Activated CD4-positive, alpha-beta T cell treated with anti-CD3 and anti-CD28 coated beads for 48 hours (primary cell): ENCODE measurements at places on chromosomes 16 and 17.

DNA sequence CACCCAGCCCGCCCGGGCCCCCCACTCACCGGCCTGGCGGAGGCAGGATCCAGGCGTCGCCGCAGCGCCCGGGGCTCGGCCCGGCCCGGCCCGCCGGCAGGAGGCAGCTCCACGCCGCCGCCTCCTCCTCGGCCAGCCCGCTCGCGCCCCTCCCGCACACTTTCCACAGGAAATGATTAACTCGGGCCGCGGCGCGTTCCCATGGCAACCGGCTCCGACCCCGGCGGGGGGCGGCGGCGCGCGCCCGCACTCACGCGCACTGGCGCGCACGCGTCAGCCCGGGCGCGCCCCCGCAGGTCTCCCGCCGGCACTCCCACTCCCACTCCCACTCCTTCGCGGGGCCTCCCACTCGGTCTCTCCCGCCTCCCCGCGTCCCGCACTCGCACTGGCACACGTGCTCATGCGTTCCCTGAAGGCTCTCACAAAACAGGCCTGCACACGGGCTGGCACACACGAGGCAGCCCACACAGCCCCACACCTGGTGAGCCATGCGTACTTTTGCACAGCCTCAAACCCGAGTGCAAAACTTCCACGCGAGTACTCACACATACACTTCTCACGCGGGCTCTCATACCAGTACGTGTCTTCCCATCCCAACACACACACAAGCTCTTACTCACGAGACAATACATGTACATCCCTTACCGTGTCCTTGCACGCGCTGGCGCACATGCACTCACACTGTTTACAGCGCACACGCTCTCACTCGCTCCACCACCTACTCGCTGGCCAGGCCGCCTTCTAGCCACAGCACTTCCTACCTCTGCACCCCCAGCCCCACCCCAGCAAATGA, at the start of gene KIFC3:
Gene KIFC3, minus strand, starts transcription at position 151 of the 793 bp plus-strand sequence. CDS start 4,248 bp downstream, outside the sequence.
- DNase-seq, result peak; percentile 76

- no peak for DNase-seq
Measured at GRCh38 chr17:61619493-61619892, 28.5 kb upstream of the NACA2 start.

GRCh38 chr17:81063106-81064093, 28.4 kb downstream of the BAIAP2 start:
- DNase-seq, result no peak

DNA sequence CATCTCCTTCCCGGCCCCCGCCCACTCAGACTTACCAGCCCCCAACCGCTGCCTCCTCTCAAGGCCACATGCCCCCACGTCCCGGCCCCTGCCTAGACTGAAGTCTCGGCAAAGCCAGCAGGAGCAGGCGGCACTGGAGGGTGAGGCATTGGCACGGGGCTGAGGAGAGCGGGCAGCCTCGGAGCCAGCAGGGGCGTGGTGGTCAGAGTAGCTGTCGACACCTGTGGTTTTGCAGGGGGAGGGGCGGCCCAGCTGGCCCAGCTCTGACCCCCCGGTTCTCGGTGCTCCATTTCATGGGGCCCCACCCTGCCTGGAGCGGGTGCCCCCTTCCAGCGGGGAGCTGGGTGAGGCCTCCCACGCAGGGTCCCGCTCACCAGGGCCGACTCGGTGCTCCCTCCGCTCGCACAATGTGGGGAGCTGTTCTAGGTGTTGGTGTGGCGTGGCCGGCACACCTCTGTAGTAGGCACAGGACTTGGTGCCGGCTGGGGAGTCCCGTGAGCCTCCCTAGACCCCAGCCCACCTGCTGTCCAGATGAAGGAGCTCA, 4.7 kb downstream of the CDH15 start:
- no peak for DNase-seq

GRCh38 chr17:3960764-3961163, 3.5 kb downstream of the ATP2A3 start:
- no peak for DNase-seq

- DNase-seq, result peak; percentile 34
Measured at GRCh38 chr16:11796227-11797165, 562 bp downstream of the ZC3H7A start.

GRCh38 chr16:21336231-21336630, 58.1 kb upstream of the CRYM start:
- DNase-seq, result no peak

- no peak for DNase-seq
Measured at GRCh38 chr16:13042291-13042685, 140.9 kb downstream of the SHISA9 start.

DNA sequence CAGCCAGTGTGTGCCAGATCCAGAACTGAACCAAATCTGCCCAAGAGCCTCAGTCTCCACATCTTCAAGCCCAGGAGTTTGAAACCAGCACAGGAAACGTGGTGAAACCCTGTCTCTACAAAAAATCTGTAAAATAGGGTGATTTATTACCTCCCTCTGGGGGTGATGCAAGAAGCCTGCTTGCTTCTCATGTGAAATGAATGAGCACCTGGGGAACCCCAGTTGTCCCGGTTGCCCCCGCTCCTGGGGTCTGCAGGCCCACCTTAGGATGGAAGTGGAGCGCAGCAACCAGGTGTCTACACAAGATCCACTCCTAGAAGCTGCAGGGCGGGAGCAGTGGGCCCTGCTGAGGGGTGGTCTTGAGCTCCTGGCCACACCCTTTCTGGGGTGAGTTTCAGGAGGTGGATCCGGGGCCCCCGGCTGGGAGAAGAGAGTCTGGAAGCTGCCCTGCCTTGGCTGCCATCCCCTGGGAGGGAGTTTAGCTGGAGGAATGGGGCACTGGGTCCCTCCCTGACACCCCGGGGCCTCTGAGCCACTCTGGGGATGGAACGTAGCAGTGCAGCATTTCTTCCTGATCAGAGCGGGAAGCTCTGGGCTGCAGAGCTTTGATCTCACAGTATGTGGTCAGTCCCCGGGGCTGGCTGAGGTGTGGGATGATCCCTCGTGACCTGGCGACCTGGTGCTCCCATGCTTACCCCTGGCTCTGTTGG, 117.8 kb downstream of the RAB11FIP4 start:
- DNase-seq, result peak; percentile 38

- DNase-seq, result no peak
Measured at GRCh38 chr17:13646411-13646810, 44.7 kb upstream of the HS3ST3A1 start.

DNA sequence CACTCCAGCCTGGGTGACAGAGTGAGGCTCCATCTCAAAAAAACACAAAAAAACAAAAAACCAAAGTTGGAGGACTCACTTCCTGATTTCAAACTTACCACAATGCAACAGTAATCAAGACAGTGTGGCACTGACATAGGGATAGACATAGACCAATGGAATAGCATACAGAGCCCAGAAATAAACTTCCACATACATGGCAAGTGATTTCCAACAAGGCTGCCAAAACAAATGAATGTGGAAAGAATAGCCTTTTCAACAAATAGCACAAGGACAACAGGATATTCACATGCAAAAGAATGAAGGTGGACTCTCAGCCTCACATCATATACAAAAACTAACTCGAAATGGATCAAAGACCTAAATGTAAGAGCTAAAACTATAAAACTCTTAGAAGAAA, 36.8 kb upstream of the RASD1 start:
- DNase-seq, result no peak

- peak; percentile 37 for DNase-seq
Measured at GRCh38 chr17:72726936-72727335, 365.6 kb downstream of the SLC39A11 start.

DNA sequence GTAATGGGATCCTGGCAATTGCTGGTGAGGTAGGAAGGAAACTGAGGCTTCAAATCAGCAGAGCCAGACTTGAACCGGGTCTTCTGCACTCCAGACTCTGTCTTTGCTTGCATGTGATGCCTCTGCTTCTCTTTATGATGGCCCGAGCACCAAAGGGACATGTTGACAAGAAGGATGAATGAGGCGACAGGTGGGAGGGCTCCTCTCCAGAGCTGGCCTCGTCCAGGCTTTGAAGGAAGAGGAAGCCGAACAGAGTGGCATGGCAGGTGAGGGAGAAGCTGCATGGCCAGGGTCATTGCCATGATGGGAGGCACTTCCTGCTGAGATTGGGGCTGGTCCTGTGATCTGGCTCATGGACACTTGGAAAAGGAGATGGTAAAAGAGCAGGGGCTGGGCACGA, 40.8 kb downstream of the AKAP1 start:
- no peak for DNase-seq

- DNase-seq, result peak; percentile 59
Measured at GRCh38 chr16:24980077-24980793, 34.9 kb downstream of the ARHGAP17 start.

DNA sequence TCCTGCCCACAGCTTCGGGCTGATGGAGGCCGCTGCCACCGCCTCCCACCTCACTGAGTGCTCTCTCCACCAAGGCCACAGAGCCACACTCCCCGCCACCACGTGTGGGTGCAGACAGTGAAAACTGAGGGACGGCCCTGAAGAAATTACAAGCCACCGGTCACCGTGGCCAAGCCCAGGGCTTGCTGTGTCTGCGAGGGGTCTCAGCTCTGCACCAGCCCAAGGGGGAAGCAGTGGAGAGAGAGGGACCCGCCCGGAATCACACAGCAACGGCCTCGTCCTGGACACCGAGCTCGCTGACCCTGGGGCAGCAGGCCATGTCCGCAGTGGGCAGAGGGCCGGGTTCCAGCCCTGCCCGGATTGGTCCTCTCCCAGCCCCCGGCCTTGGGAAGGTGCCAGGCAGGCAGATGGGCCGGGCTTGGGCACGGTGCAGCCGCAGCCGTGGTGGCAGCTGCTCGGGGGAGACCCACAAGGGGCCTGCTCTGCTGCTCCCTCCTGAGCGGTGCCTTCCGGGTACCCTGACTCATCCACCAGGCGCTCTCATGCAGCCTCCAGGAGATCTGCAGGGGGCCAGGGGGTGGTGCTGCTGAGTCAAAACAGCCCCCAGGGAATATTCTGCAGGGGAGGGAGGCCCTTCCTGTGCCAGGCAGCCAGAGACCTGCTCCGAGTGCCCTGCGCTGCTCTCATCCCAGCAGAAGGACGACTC, 52.0 kb downstream of the CBFA2T3 start:
- DNase-seq, result peak; percentile 60

DNA sequence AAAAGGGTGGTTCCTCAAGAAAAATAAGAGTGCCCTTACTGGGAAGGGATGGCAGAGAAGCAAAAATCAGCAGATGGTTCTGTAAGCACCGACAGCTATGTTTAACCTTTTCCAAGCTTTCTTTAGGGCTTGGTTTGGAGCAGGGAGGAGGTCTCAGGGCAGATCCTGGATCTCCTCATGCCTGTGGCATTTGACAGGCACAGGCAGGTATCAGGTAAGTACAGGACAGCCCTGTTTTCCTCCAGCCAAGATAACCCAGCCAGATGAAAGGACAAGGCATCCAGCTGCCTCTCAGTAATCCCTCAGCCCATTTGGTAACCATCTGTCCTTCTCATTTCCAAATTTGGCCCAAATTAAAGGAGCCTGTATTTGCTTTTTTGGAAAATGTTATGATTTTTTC, 141.5 kb downstream of the TOX3 start:
- DNase-seq, result no peak

- DNase-seq, result no peak
Measured at GRCh38 chr17:76675648-76676047, 32.1 kb upstream of the ST6GALNAC1 start.

- no peak for DNase-seq
Measured at GRCh38 chr17:57275071-57275764, 18.9 kb downstream of the MSI2 start.

- DNase-seq, result no peak
Measured at GRCh38 chr17:59254742-59255141, 34.4 kb downstream of the GDPD1 start.

DNA sequence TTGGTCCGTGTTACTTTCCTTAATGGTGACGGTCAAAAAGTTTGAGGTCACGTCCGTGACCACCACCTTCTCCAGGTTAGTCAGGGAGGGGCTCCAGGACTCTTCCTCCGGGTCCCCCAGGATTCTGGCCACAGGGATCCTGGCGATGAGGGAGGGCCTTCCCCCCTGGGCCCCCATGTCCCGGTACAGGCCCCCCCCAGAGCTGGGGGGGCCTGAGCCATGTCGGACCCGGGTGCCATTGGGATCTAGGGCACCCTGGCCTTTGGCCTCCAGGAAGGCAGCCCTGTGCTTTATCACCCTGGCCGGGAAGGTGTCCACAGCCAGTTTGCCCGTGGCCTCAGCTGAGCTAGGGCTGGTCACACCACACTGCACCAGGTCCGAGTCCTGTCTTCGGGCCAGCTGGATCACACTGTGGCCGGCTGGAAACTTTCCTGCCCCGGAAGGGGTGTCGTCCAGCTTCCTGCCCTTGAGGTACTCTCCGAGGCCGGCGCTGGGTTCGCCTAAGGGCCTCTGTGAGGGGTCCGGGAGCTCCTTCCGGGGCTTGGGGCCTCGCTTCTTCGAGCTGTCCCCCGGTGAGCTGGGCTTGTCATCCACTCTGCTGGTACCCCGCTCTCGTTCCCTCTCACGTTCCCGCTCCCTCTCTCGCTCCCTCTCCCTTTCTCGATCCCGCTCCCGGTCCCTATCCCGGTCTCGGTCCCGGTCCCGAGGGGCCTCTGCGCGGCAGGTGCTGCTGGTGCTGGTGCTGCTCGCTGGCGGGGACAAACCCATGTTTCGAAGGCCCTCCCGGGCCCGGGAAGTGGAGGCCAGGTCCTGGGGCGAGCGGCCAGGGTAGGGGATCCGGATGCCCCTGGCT, 2.0 kb downstream of the CBX8 start:
- DNase-seq, result no peak

- DNase-seq, result no peak
Measured at GRCh38 chr16:19486750-19487325, 35.1 kb downstream of the GDE1 start.

GRCh38 chr16:27113341-27113841, 46.7 kb downstream of the C16orf82 start:
- no peak for DNase-seq

DNA sequence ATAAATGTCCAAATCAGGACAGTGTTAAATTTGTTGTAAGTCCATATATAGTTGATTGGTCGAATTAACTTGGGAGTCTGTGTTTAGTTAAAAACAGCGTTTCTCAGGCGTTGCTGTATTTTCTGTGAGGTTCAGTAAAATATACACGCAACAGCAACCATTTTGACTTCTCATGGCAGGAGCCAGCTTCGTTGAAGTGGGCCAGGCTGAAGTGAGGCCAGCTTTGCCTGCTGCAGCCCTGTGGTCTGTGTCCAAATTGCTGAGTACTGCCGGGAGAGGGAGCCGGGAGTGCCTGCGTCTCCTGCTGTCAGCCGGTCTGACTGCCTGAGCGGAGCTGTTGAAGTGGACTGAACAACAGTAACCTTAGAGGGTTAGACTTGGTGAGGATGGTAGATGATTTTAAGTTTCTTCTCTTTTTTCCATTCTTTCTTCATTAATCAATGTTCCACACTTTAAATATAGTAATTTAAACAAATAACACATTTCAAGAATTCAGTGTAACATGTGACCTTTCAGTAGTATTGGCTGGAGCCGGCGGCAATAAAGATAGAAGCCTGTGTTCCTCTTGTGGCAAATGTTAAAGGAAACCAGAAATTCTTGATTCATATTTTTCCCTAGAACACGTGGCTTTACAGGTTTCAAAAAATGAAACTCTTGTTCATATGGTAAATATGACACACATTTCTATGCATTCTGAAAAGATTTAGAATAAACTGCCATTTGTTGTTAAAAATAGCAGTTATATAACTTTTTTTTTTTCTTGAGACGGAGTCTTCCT, 37.0 kb upstream of the ZNF750 start:
- DNase-seq, result no peak

DNA sequence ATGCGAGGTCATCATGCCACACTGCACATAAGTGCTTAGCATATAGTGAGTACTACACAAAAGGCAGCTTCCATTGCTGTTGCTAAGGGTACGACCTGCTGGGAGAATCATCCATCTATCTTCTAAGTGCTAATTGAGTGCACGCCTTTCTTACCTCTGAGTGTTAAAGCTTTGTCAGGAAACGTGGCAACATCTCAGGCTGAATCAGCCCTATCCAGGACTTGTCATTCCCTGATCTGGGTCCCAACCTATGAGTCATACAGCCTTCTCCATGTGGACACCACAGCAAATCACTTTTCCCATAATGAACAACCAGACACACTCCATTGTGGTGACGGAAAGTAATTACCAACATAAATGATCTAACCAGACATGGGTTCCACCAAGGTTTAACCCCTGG, 201.1 kb upstream of the MAF start:
- DNase-seq, result no peak
